T-helper 2 cell (primary cell): ENCODE measurements at places on chromosomes 16 and 17.

DNA sequence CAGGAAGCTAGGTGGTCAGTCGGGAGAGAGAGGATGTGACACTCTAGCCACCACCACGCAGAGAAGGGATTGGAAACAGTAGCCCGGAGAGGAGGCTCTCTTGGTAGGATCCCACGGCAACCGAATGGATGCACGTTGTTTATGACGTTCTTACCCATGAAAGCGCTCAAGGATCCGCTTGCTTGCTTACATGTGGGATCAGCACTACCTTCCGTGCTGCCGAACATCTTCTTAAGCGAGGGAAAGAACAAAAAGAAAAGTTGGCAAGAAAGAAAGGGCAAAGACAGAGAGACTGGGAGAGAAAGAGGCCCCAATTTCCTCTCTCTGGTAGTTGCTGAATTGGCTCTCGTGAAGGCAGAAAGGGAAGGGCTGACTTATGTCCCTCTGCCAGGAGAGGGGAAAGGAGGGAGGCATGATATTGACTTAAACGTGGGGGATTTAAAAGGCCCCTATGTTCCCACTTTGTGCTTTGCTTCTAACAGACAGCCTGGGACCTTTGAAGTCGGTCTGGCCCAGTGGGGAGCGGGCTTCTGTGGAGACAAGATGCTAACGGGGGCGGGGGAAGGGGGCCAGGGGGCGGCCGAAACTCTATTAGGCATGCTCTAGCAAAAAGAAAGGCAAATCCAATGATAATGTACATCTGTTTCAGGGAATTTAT, 35.4 kb downstream of the SNX20 start:
- no peak for DNase-seq

GRCh38 chr17:16662936-16663335, 9.3 kb upstream of the ZNF624 start:
- DNase-seq: no peak

GRCh38 chr16:28112908-28113307, 49.4 kb upstream of the GSG1L start:
- DNase-seq: no peak

GRCh38 chr17:66349521-66350254, 47.3 kb downstream of the PRKCA start:
- DNase-seq: no peak

- no peak for DNase-seq
These were observed 87.7 kb upstream of the CCL2 start for GRCh38 chr17:34167354-34167753.

GRCh38 chr16:65910291-65910690, 456.2 kb upstream of the CDH5 start:
- DNase-seq: no peak

DNA sequence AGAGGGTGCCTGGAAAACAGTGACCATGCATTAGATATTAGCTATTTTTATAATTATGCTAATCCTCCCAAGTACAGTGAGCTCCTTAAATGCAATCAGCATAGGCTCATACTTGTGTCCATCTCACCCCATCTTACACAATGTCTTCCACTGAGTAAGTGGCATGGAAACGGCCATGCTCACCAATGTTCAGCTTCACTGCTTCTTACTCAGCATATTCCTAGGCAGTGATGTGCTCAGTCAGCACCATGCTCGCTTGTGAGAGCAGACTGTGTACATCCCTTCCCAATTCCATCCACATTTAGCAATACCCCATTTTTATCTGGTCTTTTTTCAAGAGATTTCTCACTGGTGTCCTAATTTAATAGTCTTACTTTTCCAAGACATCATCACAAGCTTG, 454.8 kb upstream of the SOX9 start:
- DNase-seq: no peak

DNA sequence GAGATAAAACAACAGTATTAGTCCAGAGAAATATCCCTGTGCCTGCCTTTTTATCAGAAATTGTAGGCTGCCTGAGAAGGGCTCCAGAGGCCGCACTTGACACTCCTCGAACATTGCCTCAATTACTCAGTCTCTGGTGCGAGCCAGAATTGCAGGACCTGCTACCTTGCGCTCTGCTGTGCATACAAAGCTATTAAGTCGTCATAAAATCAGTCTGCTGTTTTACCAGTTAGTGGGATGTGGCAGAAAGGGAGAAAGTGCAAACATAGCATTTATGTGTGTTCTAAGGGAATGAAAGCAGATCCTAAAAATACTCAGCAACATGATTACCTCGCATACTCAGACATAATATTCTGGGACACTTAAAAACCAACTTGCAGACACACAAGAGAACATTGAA, 70.6 kb downstream of the TMC6 start:
- DNase-seq: no peak
